ENCODE measurements at places on chromosomes 13 and 19.

GRCh38 chr13:99426426-99426825 lies 74.8 kb upstream of the TM9SF2 start:
- no peak for DNase-seq
- H3K36me3 ChIP-seq = peaks cover 4% of the 10 kb centered on the region
- no peaks in the 10 kb centered on the region for H3K27me3 ChIP-seq
- H3K4me1 ChIP-seq = peaks cover 58% of the 10 kb centered on the region
- peak overlapping the region; percentile 75 for H3K27ac ChIP-seq

GRCh38 chr19:15251749-15252397 lies 19.6 kb upstream of the EPHX3 start:
- H3K27ac ChIP-seq = no peak overlapping the region
- H3K27me3 ChIP-seq = no peaks in the 10 kb centered on the region
- DNase-seq = no peak
- H3K4me1 ChIP-seq = no peaks in the 10 kb centered on the region
- peaks cover 58% of the 10 kb centered on the region for H3K36me3 ChIP-seq
- no peak overlapping the region for H3K4me3 ChIP-seq

- no peaks in the 10 kb centered on the region for H3K4me1 ChIP-seq
- H3K27ac ChIP-seq = no peak overlapping the region
- DNase-seq = no peak
Measured at GRCh38 chr13:107477772-107478379, 737.5 kb downstream of the LIG4 start.

DNA sequence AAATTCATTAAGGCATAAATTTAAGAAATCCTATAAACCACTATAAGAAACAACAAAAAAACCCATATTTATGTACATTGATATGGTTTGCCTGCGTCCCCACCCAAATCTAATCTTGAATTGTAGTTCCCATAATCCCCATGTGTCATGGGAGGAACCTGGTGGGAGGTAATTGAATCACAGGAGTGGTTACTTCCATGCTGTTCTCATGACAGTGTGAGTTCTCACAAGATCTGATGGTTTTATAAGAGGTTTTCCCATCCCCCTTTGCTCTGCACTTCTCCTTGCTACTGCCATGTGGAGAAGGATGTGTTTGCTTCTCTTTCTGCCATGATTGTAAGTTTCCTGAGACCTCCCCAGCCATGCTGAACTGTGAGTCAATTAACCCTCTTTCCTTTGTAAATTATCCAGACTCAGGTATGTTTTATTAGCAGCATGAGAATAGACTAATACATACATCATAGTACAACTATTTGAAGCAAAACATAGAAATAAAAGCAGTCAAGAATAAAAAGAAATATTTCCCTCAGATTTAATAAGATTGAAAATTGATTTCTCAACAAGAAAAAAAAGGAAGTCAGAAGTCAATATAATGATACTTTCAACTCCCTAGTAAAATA lies 209.0 kb upstream of the GPC6 start:
- DNase-seq = no peak
- no peaks in the 10 kb centered on the region for H3K27me3 ChIP-seq

DNA sequence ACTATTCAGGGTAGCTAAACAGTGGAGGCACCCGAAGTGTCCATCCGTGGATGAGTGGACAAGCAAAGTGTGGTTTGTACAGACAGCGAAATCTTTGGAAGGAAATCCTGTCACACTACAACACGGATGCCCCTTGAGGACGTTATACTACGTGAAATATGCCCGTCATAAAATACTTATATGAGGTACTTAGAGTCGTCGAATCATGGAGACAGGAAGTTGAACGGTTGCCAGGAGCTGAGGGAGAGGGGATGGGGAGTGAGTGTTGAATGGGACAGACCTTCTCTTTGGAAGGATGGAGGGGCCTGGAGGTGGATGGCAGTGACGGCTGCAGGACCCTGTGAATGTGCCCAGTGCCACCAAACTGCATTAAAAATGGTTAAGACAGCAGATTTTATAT lies 11.6 kb downstream of the ATP4B start:
- no peak overlapping the region for H3K27ac ChIP-seq
- H3K4me3 ChIP-seq = no peak overlapping the region
- no peak for DNase-seq
- H3K4me1 ChIP-seq = peaks cover 5% of the 10 kb centered on the region
- no peaks in the 10 kb centered on the region for H3K27me3 ChIP-seq

DNA sequence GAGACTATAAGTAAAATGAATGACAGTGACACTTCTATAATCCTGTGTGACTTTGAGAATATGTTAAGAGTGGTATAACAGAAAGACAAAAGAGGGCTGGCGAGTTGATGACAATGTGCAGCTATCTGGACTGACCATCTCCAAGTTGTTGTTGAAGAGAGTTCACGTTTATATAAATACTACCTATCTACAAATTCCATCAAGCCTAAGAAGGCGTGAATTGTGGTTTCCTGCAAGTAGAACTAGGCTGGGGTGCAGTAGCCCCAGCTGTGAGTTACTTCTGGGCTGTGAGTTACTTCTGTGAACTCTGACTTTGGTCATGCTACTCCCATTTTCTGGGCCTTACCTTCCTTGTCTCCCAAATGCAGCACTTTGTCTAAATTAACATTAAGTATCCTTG lies 561.0 kb downstream of the TBC1D4 start:
- H3K4me1 ChIP-seq = no peaks in the 10 kb centered on the region
- no peaks in the 10 kb centered on the region for H3K27me3 ChIP-seq
- no peak for DNase-seq

GRCh38 chr13:102580552-102581169 lies 16.1 kb upstream of the TPP2 start:
- H3K27ac ChIP-seq = no peak overlapping the region
- H3K27me3 ChIP-seq = peaks cover 24% of the 10 kb centered on the region
- H3K4me1 ChIP-seq = peaks cover 13% of the 10 kb centered on the region

- H3K27me3 ChIP-seq = peaks cover 3% of the 10 kb centered on the region
- H3K36me3 ChIP-seq = no peaks in the 10 kb centered on the region
- no peak overlapping the region for H3K27ac ChIP-seq
- H3K4me3 ChIP-seq = no peak overlapping the region
- no peaks in the 10 kb centered on the region for H3K4me1 ChIP-seq
Measured at GRCh38 chr13:112464720-112465119, 88.6 kb downstream of the SPACA7 start.

DNA sequence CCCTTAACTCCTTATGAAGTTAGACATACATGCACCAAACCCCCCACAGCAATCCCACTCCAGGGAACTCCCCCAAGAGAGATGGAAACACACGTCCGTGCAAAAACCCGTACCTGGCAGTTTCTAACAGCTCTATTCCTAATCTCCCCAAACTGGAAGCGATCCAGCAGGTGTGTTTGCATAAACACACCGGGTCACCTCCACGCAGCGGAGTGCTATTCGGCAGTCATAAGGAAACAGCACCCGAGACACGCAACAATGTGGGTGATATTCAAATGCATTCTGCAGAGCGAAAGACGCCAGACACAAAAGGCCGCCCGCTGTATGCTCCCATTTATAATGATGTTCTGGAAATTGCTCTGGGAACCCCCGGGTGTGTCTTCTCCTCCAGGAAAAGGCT lies 6.8 kb upstream of the ZNRF4 start:
- no peak overlapping the region for H3K4me3 ChIP-seq
- H3K27me3 ChIP-seq = no peaks in the 10 kb centered on the region
- H3K4me1 ChIP-seq = no peaks in the 10 kb centered on the region
- H3K27ac ChIP-seq = no peak overlapping the region
- DNase-seq = no peak

GRCh38 chr19:31541396-31541795 lies 192.2 kb upstream of the TSHZ3 start:
- H3K36me3 ChIP-seq = no peaks in the 10 kb centered on the region
- no peaks in the 10 kb centered on the region for H3K4me1 ChIP-seq
- H3K27ac ChIP-seq = no peak overlapping the region
- no peaks in the 10 kb centered on the region for H3K27me3 ChIP-seq

GRCh38 chr19:2428321-2428690 lies 920 bp upstream of the TIMM13 start:
- peaks cover 4% of the 10 kb centered on the region for H3K4me1 ChIP-seq
- DNase-seq = no peak
- H3K4me3 ChIP-seq = peak overlapping the region; percentile 95
- peaks cover 49% of the 10 kb centered on the region for H3K36me3 ChIP-seq
- H3K27ac ChIP-seq = no peak overlapping the region

- H3K36me3 ChIP-seq = no peaks in the 10 kb centered on the region
- DNase-seq = no peak
- peaks cover 12% of the 10 kb centered on the region for H3K4me1 ChIP-seq
- no peak overlapping the region for H3K27ac ChIP-seq
Measured at GRCh38 chr13:27001705-27002104, 169.9 kb downstream of the USP12 start.

GRCh38 chr13:81304121-81304659 lies 963.3 kb upstream of the SPRY2 start:
- no peak overlapping the region for H3K4me3 ChIP-seq
- H3K36me3 ChIP-seq = no peaks in the 10 kb centered on the region
- no peaks in the 10 kb centered on the region for H3K27me3 ChIP-seq
- no peak overlapping the region for H3K27ac ChIP-seq
- DNase-seq = no peak

DNA sequence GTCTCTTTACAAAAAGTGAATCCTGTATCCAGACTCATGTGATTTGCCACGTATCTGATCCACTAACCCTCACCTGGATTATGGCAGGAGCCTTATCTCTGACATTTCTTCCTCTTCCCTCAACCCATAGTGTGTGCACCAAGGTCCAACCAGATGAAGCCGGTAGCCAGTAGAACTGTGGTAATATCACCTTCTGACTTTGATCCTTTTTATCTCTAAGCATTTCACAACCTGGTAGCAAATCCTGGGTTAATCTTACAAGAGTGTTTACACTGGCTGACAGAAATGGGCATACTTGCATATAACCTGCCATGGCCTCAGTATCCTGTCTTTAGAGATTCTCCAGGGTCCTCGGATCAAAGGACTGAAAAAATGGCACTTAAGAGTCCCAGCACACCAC lies 1.9 kb downstream of the ZNF417 start:
- no peak overlapping the region for H3K27ac ChIP-seq
- no peaks in the 10 kb centered on the region for H3K27me3 ChIP-seq
- peaks cover 21% of the 10 kb centered on the region for H3K4me1 ChIP-seq
- H3K36me3 ChIP-seq = peaks cover 72% of the 10 kb centered on the region
- DNase-seq = no peak

DNA sequence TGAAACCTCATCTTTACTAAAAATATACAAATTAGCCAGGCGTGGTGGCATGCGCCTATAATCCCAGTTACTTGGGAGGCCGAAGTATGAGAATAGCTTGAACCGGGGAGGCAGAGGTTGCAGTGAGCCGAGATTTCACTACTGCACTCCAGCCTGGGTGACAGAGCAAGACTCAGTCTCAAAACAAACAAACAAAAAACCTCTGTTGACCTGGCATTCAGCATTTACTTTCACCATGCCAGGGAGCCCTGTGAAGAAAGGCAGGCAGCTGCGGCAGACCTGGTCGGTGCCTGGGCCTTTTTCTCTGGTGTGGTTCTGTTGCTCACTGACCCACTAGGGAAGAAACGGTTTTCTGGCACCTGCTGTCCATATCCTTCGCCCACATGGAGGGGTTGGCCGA lies 49.8 kb downstream of the DNM2 start:
- peaks cover 32% of the 10 kb centered on the region for H3K36me3 ChIP-seq
- H3K27ac ChIP-seq = peak overlapping the region; percentile 17
- H3K4me3 ChIP-seq = no peak overlapping the region
- DNase-seq = no peak
- H3K4me1 ChIP-seq = peaks cover 29% of the 10 kb centered on the region
- no peaks in the 10 kb centered on the region for H3K27me3 ChIP-seq

DNA sequence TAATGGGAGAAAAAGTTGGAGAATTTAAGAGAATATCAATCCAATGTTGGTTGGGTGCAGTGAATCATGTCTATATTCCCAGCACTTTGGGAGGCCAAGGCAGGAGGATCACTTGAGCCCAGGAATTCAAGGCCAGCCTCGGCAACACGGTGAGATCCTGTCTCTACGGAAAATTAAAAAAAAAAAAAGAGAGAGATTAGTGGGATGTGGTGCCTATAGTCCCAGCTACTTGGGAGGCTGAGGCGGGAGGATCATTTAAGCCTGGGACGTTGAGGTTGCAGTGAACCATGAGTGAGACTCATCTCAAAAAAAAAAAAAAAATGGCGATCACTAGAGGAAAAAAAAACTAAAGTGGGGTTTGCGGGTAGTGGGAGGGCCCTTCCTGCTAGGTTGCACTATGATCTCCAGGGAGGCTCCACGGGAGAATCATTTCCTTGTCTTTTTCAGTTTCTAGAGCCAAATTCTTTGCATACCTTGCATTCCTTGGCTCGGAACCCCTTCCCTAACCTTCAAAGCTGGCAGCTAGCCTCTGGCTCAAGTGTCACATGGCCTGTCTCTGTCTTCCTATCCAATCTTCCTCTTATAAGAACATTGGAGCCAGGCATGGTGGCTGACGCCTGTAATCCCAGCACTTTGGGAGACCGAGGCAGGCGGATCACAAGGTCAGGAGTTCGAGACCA lies 5.8 kb upstream of the ERCC2 start:
- no peak for DNase-seq
- no peaks in the 10 kb centered on the region for H3K36me3 ChIP-seq
- no peak overlapping the region for H3K4me3 ChIP-seq

- H3K4me1 ChIP-seq = peaks cover 8% of the 10 kb centered on the region
- H3K27ac ChIP-seq = no peak overlapping the region
- H3K36me3 ChIP-seq = no peaks in the 10 kb centered on the region
- peak; percentile 44 for DNase-seq
Measured at GRCh38 chr19:4730740-4731171, 7.1 kb upstream of the DPP9 start.

GRCh38 chr19:13600091-13600490 lies 93.8 kb upstream of the CACNA1A start:
- no peak for DNase-seq
- no peak overlapping the region for H3K4me3 ChIP-seq
- H3K4me1 ChIP-seq = peaks cover 5% of the 10 kb centered on the region
- H3K27ac ChIP-seq = no peak overlapping the region
- H3K36me3 ChIP-seq = no peaks in the 10 kb centered on the region

- no peak for DNase-seq
- H3K36me3 ChIP-seq = no peaks in the 10 kb centered on the region
- no peak overlapping the region for H3K4me3 ChIP-seq
- H3K4me1 ChIP-seq = no peaks in the 10 kb centered on the region
Measured at GRCh38 chr13:107961849-107962608, 253.3 kb downstream of the LIG4 start.

DNA sequence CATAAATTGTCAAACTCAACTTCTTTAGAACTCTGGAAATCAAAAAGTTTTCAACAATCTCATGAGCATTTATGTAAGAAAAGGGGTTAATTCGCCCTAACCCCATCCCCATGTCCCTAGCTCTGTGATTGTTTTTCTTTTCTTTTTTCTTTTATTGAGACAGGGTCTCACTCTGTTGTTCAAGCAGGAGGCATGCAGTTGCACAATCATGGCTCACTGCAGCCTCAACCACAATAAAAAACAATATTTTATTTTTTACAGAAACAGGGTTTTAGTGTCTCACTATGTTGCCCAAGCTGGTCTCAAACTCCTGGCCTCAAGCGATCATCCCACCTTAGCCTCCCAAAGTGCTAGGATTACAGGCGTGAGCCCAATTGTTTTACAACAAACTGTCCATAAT lies 16.7 kb downstream of the VWA8 start:
- no peak for DNase-seq
- H3K27me3 ChIP-seq = no peaks in the 10 kb centered on the region

Data from activated T-helper 2 cell treated with anti-CD3 and anti-CD28 coated beads, Interferon-gamma antibody, Interleukin-2, Interleukin-4, amounts not matched to agents 10 μg/mL and 5 μg/mL and 100 μg/mL, durations not matched to agents 14 hours and 24 hours and 36 hours (primary cell).